ENCODE measurements at places on chromosomes 11 and 22. TPM values are rescaled to one million over a fixed set of nuclear protein-coding genes. Genes with fewer than 3 reads are reported as not detected.

DNA sequence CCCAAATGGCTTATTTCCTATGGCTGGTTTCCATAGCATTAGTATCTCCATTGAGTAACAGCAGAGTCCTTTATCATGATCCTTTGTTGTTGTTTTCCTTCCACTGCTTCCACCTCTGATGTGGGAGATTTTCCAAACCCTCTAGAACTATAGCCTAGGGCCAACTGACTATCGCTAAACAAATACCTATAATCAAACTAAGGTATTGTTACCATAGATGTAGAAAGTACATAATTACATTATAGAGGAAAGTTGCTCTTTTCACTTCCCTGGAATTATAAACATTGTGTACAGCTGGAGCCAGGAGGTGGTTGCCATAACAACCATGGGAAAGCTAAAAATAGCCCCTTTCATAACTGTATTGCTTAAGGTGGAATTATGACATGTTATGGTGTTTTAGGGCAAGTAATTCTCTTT lies 47.0 kb upstream of the ALKBH3 start:
- DNase-seq, result no peak

DNA sequence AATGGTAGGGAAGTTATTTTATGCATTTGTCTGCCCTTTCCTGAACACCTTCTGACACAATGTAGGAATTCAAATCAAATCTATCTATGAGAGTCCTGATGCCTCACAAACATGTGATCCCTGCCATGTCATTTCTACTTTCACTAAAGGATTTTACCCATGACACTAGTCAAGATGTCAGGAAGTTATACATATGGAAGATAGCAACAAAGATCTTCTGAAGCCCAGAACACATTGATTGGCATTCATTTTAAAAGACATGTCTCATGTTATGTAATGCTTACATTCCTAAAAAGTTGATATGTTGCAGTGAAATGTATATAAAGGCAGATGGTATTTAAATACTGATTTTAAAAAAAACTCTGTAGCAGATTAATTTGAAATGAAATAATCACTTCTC lies 61.5 kb downstream of the FAM76B start:
- DNase-seq, result no peak

The DDI1 gene
- not detected for total RNA-seq

- DNase-seq, result no peak
Observed at GRCh38 chr11:19980957-19981669, 179.2 kb downstream of the DBX1 start.

DNA sequence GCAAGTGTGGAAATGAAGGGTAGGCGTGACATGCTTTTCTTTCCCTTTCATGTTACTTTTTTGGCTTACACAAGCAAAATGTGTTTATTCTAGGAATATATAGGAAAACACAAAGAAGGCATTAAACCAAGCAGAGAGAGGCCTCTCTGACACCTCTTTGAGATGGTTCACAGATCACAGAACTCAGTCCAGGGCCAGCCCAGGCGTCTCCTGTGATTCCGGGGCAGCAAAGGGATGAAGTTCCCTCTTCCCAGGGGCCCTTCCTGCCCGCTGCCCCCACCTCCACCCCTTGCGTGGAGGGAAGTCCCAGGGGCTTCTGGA lies 78.0 kb downstream of the CACNA1I start:
- DNase-seq, result no peak

DNA sequence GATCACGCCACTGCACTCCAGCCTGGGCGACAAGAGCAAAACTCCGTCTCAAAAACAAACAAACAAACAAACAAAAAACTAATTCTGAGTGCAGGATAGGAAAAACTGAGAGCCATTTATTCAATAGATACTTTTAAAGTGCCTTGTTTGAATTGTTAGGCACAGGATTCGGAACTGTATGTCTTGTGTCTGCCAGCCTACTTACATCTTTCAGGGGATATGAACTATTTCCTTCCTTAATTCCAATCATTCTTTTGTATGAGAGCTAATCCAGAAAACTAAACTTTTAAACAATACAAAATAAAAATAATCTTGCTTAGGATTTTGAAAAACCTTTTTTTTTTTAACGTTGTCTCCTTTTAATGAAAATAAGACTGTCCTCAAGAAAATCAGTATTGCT lies 12.6 kb downstream of the UVRAG start:
- no peak for DNase-seq

- no peak for DNase-seq
Observed at GRCh38 chr22:17106785-17107546, 14.2 kb downstream of the TMEM121B start.

GRCh38 chr22:49269371-49269770 lies 558.3 kb downstream of the BRD1 start:
- DNase-seq, result no peak

DNA sequence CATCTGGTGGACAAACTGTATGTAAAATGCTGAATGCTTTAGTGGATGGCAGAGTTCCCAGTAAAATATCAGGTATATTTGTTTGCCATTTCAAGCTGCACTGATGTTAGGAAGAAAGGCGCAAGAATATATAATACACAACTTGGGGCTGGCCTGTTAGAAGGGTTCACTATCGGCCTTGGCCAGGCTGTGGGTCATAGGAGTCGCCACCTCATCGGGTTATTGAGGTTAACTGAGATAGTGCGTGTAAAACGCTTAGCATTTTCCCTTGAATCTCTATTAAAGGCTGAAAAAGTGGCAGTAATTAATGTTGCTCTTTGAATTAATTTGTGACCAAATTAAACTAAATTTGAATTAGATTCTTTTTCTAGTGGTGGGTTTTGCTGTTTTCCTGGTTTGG lies 5.1 kb downstream of the FAM118A start:
- DNase-seq, result no peak

The C11orf21 gene
- 1.6 TPM for total RNA-seq

- DNase-seq, result peak; percentile 38
Observed at GRCh38 chr11:17650127-17650911, 69.1 kb upstream of the MYOD1 start.

The POU2AF3 gene
- not detected for total RNA-seq

DNA sequence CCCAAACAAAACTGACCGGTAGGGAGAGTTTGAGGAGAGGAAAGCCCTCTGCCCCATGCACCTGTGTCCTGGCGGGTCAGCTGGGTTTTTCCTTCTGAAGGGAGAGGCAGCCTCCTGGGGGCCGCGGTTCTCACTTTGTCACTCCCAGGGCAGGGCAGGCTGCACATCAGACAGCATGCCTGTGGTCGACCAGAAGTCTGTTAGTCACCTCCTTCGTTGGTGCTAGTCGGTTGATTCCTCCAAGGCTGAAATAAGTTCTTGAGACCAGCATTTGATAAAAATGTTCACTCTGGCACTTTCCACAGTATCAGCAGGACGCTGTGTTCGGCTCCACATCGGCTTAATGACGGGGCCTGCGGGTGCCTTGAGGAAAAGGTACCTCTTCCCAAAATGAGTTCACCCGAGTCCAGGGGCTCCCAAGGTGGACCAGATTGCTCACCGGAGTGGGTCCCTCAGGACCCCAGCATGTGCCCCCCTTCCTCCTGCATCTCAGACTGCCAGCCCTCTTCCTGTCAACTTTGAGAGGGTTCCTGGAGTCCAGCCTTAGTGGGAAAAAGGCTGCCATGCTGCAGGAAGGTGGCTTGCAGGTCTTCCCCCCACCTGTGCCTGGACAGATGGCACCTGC lies 373.7 kb upstream of the B3GAT1 start:
- DNase-seq, result no peak

The KDM4D gene
- total RNA-seq, result 3.0 TPM

DNA sequence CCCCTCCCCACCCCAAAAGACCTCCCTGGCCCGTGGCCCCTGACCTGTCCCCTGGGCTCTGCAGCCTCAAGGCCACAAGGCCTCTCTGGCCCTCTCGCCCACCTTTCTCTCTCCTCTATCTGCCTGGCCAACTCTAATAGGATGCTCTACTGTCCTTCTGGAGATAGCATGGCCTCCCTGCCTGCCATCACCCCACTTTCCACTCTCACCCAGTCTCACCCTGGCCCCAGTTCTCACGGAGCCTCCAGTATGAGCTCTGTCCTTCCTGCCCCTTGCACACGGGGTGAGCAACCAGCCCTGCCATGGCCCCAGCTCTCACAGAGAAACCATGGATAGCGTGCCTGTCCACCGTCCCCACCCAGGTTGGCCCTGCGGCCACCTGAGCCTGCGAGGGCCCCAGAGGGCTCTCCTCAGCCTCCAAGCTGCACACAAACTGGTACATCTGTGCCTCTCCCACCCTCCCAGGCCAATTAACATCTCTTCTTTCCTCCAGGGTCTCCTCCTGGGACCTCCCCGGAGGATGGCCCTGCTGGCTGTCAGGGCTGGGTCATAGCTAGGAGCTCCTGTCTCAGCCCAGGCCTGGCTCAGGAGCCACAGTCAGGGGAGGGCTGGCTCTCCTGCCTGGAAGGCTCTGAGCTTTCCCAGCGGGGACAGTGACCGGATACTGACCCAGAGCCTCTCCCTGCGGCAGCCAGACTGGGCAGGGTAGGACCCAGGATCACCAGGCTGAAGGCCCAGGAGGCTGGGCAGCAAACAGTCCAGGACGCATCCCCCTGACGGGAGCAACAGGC lies 22.3 kb downstream of the RTN4R start:
- no peak for DNase-seq

DNA sequence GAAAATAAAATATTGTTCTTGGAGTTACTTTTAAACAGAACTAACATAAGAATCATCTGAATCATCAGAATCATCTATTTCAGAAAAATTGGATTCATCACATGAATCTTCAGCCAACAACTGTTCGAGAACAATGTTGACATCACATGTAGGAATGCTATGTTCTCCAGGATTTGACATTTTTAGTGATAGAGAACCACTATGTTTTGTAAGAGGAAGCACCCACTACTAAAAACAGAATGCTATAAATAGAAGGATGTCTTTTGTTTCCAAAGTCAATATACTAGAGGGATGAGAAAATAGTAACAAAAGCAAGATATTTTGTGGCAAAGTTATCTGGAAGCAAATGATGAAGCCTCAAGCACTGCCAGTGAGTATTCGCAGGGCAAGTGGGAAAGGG lies 263.4 kb upstream of the DDI1 start:
- no peak for DNase-seq

The PTGDR2 gene
- total RNA-seq, result not detected

The RFPL3 gene
- total RNA-seq, result not detected

DNA sequence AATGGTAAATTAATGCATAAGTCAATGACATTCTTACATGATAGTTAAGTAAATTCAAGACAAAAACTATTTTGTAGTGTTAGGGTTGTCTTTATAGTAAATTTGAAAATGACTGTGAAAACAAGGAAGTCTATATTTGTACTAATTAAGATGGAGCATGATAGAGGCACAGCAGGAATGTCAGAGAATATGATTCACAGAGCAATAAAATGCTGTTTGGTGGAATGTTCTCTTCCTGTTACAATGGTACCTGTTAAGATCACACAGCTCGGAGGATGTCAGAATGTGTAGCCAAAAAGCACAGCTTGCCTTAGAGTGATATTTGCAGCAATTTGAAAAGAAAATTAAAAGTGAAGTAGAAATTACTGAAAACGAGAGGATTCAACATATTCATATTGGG lies 2339.7 kb upstream of the RAG2 start:
- DNase-seq, result no peak

- DNase-seq, result no peak
Observed at GRCh38 chr11:115473167-115473566, 31.0 kb downstream of the CADM1 start.

DNA sequence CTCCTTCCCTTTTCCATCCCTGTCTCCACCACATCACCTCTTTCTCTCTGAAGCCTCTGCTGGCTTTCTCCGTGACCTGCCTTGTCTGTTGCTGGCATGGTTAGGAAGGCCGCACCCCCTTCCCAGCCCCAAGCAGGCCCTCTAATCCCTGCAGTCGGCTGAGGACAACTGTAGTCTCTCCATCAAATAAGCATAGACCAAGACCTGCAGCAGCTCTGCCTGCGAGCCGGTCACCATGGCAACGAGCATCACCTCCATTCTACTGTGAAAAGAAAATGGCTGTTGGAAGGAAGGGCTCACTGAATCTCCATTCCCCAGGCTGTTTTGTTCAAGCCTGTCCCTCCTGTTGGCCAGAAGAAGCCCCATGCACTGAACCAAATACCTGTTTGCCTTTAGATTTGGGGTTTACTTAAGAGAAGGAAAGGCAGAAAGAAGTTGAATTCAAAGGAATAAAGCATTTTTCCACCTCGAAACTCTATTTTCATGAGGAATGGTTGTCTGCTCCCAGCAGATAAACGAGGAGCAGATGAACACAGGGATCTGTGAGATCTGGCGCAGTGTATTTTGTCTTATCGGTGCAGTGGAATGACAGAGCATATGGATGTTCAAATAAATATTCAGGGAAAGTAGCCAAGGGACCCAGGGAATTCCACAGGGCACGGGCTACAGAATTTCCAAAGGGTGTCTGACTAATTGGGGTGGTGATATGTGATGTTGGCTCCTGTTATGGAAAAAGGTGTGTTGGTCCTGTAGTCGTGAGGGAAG lies 113.1 kb upstream of the TTC12 start:
- DNase-seq, result no peak

DNA sequence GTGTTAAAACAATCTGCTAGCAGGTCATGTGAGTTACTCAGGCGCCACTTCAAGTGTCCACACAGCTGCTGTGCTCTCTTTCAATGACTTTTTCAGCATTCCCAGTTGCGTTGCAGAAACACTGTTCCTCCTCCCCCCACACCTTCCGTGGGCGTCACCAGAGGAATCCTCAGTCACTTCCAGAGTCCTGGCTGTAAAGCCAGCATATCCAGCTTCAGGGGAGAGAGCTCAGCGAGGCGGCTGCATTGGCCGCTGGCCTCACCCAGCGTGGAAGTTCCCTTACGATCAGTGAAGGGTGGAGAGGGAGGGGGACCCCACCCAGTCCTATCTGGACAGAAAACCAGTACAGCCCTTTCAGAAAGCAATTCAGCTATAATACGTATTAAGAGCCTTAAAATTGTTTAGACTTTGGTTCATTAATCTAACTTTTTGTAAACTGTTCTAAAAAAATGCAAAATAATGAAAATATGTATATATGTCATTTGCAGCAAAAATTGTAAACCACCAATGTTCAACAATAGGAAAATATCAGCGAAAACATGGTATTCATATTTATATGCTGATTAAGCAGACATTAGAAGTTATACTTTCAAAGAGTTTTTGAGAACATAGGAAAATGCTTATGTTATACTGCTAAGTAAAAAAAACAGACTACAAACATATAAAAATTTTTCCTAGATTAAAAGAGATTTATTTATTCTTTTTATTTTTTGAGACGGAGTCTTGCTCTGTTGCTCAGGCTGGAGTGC lies 2.8 kb upstream of the ANO9 start:
- peak; percentile 33 for DNase-seq

Measured in RPMI7951 (cell line).